ENCODE measurements at places on chromosomes 4 and X.

DNA sequence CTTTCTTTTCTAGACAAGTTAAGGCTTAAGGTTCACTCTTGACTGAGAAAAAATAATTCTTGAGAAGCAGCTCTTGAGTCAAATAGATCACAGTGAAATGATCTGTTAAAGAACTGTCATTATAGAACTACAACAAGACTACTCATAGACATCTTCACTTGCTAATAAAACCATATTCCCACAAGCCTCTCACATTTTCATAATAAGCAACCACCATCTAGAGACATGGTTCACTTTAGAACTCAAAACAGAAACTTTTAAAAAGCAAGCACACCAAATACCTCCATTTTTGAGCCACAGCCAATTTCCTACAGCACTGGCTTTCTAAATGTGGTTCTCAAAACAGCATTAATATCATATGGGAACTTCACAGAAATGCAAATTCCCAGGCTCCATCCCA lies 309.5 kb downstream of the TMA16 start:
- DNase-seq: no peak

GRCh38 chr4:90146306-90146705 lies 19.1 kb downstream of the CCSER1 start:
- DNase-seq: no peak

DNA sequence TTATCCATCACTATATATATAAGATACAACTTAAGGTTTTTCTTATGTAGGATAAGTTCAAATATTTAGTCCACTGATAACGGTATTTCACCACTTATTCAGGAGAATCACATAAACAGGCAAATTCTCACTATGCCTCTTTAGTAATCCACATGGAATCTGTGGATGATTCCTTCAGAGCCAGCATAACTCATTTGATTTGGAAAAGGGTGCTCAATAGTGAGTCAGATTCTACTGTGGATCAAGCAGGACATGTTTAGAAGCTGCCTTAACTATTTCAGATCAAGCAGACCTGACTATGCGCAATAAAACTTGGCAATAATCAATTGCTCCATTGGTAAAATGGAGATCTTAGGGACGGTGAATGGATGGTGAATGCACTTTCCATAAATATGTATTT lies 184.1 kb downstream of the CBR4 start:
- DNase-seq: no peak

DNA sequence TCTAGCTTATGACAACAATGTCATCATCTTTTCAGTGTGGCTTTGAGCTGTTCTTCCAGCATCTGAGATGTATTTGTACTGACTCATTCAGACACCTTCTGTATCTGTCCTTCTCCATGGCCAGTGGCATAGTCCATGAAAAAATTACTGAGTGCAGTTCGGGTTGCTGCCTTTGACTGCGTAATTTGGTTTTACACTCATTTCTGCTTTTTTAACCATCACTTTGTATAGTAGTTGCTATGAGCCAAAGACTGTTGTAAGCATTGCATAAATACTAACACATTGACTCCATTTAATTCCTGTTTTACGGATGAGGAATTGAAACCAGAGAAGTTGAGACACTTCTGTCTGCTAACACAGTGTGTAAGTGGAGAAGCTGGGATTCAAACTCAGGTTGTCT lies 190.7 kb upstream of the MID1 start:
- DNase-seq: no peak

GRCh38 chr4:70930530-70931256 lies 28.5 kb downstream of the MOB1B start:
- no peak for DNase-seq

DNA sequence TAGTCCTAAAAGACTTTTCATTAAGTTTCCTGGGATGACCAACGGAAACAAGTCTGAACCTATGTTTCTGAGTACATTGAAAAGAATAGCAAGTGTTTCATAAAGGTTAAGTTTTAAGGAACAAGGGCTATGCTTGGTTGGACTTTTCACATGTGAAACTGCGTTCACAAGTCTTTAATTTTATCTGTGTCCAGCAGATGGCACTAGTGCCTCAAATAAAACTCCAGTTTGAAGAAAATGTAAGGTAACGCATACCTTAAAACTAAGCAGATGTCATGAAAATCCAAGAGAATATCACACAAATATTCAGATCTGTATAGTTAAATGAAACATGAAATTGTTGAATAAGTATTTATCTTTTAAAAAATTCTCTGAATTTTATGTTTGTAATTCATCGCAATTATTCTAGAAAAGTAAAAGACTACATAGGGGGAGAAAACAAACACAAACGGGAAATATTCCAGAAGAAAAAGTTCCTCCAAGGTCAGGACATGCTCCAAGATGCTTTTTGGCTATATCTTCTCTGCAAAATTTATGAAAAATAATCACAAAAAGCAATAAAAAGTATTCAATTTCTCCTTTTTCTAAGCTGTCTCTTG lies 89.6 kb upstream of the MAD2L1 start:
- DNase-seq: peak; percentile 56

DNA sequence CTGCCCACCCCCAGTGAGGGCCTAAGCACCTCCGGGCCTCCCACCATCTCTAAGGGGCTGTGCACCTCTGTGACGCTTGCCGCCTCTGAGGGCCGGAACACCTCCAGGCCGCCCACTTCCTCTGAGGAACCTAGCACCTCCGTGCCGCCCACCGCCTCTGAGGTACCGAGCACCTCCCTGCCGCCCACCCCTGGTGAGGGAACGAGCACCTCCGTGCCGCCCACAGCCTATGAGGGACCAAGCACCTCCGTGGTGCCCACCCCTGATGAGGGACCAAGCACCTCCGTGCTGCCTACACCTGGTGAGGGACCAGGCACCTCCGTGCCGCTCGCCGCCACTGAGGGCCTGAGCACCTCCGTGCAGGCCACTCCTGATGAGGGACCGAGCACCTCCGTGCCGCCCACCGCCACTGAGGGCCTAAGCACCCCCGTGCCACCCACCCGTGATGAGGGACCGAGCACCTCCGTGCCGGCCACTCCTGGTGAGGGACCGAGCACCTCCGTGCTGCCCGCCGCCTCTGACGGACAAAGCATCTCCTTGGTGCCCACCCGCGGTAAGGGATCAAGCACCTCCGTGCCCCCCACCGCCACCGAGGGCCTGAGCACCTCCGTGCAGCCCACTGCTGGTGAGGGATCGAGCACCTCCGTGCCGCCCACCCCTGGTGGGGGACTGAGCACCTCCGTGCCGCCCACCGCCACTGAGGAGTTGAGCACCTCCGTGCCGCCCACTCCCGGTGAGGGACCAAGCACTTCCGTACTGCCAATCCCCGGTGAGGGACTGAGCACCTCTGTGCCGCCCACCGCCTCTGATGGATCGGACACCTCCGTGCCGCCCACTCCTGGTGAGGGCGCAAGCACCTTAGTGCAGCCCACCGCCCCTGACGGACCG lies 977 bp downstream of the MAGEE1 start:
- DNase-seq: peak; percentile 3

- no peak for DNase-seq
Measured at GRCh38 chr4:35347276-35347675, 897.0 kb downstream of the ARAP2 start.

DNA sequence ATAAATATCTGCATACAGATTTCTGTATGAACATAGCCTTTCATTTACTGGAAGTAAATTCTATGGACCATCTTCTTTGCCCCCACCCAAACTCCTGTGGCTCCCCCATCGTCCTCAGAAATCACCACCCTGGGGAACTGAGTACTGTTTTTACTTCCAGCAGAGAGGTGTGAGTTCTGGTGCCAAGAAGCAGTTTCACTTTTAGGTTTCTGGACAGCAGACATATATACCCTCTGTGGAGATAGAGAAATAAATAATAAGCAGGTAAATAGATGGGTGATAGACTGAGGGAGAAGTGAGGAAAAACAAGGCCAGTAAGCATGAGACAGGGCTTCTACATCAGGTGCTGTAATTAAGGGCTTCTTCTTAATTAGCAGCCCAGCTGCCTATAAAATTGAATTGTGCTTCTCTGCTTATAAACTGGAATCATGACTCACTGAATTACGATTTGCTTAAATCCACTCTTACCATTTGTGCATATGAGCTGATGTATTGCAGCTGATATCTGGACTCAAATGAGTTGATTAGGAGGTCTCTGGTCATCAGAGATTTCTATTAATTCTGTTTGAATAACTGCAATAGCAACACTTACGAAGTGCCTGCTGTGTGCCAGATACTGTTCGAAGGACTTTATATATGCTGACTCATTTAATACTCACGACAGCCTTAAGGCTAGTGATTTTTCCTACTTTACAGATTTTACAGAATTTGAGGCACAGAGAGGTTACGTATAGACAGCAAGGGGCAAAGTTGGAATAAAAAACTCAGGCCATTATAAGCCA lies 60.8 kb upstream of the DHX15 start:
- no peak for DNase-seq

- no peak for DNase-seq
Measured at GRCh38 chrX:50100188-50100587, 100.6 kb downstream of the AKAP4 start.

- DNase-seq: no peak
Measured at GRCh38 chr4:62601737-62602136, 1401.6 kb downstream of the ADGRL3 start.

DNA sequence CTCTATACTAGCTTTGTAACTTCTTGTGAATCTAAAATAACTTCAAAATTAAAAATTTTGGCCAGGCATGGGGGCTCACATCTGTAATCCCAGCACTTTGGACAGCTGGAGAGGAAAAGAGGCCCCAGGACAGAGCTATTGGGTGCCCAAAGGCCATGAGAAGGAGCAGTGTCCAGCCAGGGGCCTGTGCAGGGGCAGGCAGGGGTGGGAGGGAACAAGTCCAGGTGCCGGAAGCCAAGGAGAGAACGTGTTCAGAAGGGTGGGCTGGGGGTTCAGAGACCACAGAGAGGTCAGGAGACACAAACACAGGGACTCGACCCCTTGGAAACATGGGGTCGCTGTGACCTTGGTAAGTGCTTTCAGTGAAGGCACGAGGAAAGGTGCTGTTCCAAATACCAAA lies 138.9 kb downstream of the EVC2 start:
- DNase-seq: no peak

DNA sequence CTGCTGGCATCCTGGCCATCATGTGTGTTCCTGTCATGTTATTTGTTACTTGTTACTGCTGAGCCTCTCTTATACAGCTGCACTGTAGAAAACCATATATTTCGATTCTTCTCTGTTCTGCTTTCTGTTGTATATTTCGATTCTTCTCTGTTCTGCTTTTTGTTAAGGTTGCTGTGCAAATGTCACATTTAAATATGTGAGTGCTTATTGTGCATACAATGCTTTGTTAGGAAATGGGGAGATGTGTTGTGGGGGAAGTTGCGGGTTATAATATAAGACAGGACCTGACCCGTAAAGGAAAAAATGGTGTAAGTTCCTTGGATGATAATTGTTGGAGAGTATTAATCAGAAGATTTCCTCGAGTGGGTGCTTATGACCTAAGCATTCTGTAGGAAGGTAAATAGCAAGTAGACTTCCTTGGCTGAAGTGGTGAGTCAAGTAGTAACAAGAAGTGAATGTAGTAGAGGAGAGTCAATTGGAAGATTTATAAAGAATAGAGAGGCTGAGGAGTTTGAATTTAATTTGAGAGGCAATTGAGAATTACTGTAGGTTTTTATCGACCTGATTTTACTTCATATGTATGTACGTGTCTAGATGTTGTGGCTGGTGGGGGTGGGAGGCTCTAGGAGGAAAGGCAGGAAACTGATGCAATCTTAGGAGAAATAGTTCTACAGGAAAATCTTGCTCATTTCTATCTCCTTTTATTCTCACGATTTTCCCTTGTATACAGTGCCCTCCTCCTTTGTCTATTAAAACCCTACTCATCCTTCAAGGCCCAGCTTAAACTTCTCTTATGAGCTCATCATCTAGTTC lies 8.5 kb downstream of the OGT start:
- DNase-seq: no peak

- no peak for DNase-seq
Measured at GRCh38 chrX:132883358-132883915, 75.0 kb downstream of the HS6ST2 start.

- no peak for DNase-seq
Measured at GRCh38 chrX:39859991-39860861, 237.5 kb downstream of the BCOR start.

- DNase-seq: peak; percentile 57
Measured at GRCh38 chrX:103629318-103630170, 769 bp downstream of the TCEAL1 start.

Measured in prostate gland (tissue), 2 donors.